Smooth muscle cell of the umbilical artery (primary cell): ENCODE measurements at places on chromosomes 1 and 21. TPM values are rescaled to one million over a fixed set of nuclear protein-coding genes. Genes with fewer than 3 reads are reported as not detected.

The CBR3 gene
- 4.5 and 7.8 TPM in 2 replicates for total RNA-seq

The OR10Z1 gene
- total RNA-seq = not detected in 2 replicates

The RXFP4 gene
- 0.30 TPM in 1 of 2 replicates, not detected in the other for total RNA-seq

The RBP7 gene
- total RNA-seq = not detected in 2 replicates

The CBR1 gene
- total RNA-seq = 74.5 and 114 TPM in 2 replicates

The OR6K2 gene
- not detected in 2 replicates for total RNA-seq

The TNFRSF18 gene
- not detected in 2 replicates for total RNA-seq

The PODN gene
- total RNA-seq = 0.37 and 1.5 TPM in 2 replicates

The TTC22 gene
- total RNA-seq = not detected in 2 replicates

The PTGS2 gene
- 162 and 334 TPM in 2 replicates for total RNA-seq

The TNFRSF9 gene
- 1.2 and 2.3 TPM in 2 replicates for total RNA-seq

The CD52 gene
- not detected in 2 replicates for total RNA-seq

The NRAS gene
- total RNA-seq = 43.4 and 65.5 TPM in 2 replicates

The CSF3R gene
- 0.30 TPM in 1 of 2 replicates, not detected in the other for total RNA-seq

The TNNT2 gene
- not detected in 2 replicates for total RNA-seq

The NBPF6 gene
- not detected in 2 replicates for total RNA-seq

The AMIGO1 gene
- total RNA-seq = 1.0 and 2.1 TPM in 2 replicates

The AURKAIP1 gene
- total RNA-seq = 52.6 and 85.8 TPM in 2 replicates

The LCE3E gene
- total RNA-seq = not detected in 2 replicates

The DMBX1 gene
- not detected in 2 replicates for total RNA-seq

The CELA3B gene
- not detected in 2 replicates for total RNA-seq

The ZSWIM5 gene
- total RNA-seq = under 0.01 TPM in 1 of 2 replicates, not detected in the other

The SPRR5 gene
- not detected in 2 replicates for total RNA-seq

The SEMA6C gene
- 0.89 and 1.7 TPM in 2 replicates for total RNA-seq

The CACNA1S gene
- total RNA-seq = not detected in 2 replicates

The GPR3 gene
- 0.89 and 1.1 TPM in 2 replicates for total RNA-seq

The C4BPB gene
- not detected in 2 replicates for total RNA-seq

The CD247 gene
- not detected in 2 replicates for total RNA-seq
